Prostate gland (tissue), 2 donors: ENCODE measurements at places on chromosomes 11 and 22. TPM values are rescaled to one million over a fixed set of nuclear protein-coding genes. Genes with fewer than 3 reads are reported as not detected.
A peak's percentile ranks its signal among the peaks of the same experiment; 100 is the strongest.

DNA sequence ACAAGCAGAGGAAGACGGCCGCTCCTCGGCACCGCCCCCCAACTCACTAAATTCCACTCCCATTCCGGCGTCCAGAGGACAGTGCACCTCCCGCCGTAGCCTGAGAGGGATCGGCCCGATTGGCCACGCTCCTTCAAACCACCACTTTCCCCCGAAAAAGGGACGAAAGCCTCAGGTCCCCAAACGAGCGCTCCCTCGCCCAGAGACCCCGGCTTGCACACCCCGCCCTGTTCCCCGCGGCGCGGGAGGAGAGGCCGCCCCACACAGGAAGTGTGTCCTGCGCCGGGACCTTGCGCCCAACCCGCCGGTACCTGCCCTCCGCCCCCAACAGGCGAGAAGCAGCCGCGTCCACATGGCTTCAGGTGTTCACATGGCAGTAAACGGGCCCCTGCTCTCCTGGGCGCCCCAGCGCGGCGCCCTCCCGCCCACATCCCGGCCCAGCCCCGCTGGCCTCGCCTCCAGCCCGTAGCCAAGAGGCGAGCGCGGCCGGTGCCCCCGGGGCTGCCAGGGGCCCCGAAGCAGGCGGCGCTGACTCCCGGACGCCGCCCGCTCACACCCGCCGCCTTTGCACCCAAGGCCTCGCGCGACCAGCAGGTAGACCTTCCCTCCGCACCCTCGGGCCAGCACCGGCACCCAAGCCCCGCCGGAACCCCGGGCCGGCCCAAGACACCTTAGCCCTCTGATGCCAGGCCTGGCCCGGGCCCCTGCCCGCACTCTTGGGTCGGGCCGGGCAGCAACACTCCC lies 849 bp downstream of the TCF20 start:
- DNase-seq, result peak; percentile 72

DNA sequence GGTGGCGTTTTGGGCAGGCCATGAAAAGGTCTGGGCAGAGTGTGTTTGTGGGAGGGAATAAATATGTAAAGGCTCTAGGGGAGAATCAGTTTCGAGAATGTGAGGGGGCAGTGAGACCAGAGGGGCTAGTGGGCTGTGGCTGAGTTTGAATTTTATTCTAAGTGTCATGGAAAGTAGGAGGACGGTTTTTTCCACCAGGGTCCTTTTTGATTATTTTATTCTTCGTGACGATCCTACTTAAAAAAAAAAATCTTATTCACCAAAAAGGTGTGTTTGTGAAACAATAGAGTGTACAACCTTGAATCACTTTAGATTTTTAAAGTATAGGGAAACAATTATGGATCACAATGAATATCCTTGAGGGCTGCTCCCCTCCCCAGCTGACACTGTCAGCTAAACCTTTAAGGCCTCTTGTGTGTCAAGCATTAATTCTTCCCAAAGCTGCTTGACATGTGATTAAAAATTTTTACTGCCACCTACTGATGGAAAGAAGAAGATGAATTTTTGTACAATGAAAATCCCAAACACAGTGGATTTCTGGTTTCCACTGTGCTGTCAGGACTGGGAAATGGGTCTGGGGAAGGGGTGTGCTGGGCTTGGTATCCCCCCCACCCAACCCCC lies 107.5 kb upstream of the OR4B1 start:
- no peak for DNase-seq

- peak; percentile 79 for DNase-seq
Measured at GRCh38 chr11:665704-666281, 28.7 kb downstream of the DRD4 start.

DNA sequence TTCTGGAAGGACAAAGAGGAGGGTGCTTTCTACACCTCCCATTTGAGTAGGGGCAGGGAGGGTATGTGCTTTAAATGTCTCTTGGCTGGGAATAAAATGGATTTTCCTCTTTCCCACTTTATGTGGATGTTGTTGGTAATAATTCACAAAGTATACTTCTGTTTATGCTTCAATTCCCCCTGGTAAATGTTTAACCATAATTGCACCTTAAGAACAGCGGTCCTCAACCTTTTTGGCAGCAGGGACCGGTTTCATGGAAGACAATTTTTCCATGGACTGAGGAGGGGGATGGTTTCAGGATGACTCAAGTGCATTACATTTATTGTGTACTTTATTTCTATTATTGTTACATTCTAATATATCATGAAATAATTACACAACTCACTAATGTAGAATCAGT lies 4.0 kb upstream of the TP53AIP1 start:
- DNase-seq, result no peak

GRCh38 chr11:64710418-64711137 lies 12.4 kb downstream of the NRXN2 start:
- DNase-seq, result no peak

- DNase-seq, result no peak
Measured at GRCh38 chr11:131688048-131688693, 317.8 kb downstream of the NTM start.

GRCh38 chr11:116615211-116615865 lies 157.4 kb downstream of the BUD13 start:
- DNase-seq, result no peak

- DNase-seq, result no peak
Measured at GRCh38 chr22:23512348-23512705, 67.8 kb downstream of the IGLL1 start.

DNA sequence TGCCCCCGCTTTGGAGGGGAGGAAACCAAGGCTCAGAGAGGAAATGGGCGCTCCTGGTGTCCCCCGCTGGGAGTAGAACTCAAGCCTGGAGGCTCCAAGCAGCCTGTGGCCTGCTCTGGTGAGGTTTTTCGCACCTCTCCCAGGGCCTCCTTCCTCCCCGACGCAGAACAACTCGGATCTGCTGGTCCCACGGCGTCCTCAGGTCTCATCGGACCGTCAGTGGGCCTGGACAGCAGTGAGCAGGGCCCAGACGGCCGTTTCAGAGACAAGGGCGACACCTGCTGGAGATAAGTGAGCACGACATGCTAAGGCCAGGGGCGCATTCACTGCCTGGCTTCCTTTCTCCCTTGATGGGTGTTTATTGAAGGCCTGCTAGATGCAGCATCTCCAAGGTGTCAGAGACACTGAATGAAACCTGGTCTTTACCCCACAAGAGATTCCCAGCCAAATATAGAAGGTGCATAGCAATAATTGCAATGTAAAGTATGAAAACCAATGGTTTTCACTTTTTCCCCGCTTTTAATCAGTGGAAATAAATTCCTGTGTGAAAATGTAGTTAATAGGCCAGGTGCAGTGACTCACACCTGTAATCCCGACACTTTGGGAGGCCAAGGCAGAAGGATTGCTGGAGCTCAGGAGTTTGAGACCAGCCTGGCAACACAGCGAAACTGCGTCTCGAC lies 26.9 kb upstream of the CD82 start:
- DNase-seq, result peak; percentile 60

GRCh38 chr11:86537541-86538222 lies 134.7 kb downstream of the ME3 start:
- no peak for DNase-seq

DNA sequence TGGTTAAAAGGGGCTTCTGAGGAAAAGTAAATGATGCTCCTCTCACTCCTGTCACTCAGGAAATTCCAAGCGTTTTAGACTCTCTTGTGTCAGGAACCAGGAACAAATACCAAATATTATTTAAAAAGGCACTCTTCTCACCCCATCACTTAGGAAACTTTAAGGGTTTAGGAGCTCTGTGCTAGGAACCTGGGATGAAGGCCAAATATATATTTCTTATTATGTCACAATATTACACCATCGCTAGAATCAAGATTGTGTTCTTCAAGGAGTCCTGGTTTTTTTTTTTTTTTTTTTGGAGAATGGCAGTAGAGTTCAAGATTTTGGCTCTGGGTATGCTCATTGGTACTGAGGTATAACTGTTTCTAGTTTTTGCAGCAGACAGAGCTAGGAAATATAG lies 79.0 kb upstream of the HEPHL1 start:
- DNase-seq, result no peak

GRCh38 chr11:8357891-8358566 lies 94.4 kb upstream of the LMO1 start:
- no peak for DNase-seq

- DNase-seq, result no peak
Measured at GRCh38 chr11:69253028-69253427, 40.9 kb upstream of the MYEOV start.

GRCh38 chr11:68038718-68039525 lies at the start of gene TCIRG1:
TSS of gene TCIRG1 (plus strand) at chr11:68039025. CDS start at chr11:68041272, 2,247 bp downstream.
- DNase-seq, result peak; percentile 88

DNA sequence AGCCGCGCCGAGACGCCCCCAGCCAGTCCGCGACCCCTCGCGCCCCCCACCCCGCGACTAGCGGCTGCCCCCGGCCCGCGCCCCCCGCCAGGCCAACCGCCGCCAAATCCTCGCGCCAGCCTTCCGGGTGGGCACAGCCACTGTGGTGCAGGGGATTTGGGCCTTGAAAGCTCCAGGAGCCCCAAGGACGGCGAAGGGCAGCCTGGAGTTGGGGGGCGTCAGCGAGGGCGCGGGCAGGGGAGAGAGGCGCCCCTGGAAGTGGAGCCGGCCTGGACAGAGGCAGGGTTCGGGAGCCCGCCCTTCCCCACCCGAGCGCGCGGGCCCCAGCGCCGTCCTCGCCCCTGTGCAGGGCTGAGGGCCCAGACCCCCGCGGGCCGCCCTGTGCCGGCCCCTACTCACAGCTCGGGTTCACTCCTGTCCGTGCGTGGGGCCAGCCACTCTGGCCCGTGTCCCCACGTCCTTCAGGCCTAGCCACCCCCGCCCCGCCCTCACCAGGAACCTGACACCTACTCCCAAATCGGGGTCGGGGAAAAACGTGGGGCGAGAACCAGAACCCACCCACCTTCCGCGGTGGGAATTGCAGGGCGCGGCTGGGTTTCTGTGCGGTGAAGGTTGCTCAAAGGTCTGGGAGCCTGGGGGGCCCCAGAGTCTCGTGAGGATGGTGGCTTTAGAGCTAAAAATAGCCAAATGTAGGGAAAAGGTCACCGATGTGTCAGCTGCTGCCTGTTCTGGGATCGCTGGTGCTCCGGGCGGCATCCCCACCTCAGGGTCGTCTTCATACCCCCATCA lies at the start of gene CPT1B:
Gene CPT1B (minus strand): TSS at position 441 of the 789 bp plus-strand sequence. CDS start 512 bp downstream, outside the sequence.
- no peak for DNase-seq

DNA sequence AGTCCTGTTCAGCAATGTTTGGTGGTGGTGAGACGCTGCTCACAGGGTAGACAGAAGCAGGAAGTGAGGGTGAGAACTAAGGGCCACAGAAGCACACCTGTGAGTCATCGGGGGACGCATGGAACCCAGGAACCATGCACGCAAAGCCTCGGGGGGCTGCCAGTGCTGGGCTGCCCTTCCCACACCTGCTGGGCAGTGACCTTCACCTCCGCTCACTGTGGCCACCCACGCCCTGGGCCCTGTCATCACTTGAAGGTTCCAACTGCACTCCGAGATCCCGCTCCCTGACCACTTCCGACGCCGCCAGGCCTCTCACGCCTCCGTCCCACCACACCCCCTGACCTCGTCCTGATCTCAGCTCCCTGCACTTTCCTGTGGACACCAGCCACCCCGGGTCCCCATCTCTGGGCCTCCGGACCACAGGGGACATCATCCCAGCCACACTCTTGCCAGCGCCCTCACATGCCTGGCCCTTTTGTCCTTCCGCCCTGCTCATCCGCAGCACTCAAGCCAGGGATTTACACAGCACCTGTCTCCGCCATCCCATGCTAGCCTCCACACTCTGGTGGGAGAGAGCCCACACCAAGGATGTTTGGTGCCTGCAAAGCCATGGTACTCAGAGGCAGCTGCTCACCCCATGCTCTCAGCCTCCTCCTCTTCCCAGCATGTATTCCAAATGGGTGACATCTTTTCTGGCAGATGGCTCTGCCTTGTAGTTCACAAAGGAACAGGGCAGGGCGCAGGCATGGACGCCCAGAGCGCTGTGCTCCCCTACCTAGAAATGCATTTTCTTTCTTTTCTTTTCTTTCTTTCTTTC lies 23.1 kb upstream of the ATXN10 start:
- no peak for DNase-seq

DNA sequence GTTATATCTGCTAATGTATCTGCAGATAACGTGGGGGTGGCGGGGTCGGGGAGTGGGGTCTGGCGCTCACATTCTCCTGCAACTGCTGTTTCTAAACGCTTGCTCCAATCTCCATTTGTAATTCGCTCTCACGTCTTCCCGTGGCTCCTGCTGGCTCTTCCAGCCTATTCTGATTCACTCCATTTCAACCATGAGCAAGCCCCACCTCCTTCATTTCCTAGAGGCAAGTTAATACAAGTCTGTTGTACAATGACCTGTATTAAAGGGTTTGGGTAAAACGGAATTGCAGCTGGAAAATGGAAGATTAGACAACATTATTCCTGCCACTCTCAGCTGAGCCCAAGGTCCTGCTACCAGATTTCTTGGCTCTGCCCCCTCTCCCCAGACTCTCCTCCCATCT lies 132.3 kb downstream of the CSNK2A3 start:
- no peak for DNase-seq

DNA sequence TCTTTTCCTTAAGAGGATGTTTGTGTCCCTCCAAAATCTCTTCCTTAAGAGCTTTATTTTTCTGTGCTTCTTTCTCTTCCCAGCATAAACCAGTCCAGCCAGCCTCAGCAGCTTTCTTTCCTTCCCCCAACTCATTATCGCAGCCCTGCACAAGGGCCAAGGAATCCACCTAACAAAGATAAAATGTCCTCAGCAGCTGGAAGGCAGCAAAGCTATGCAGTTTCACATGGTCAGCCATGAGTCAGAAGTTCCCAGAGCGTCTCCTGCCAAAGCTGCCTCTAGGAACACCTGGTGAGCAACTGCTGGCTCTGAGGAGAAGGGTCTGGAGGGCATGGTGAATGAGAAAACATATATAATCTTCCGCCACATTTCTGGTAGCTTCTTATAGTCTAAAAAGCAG lies 45.3 kb upstream of the HMGXB4 start:
- DNase-seq, result peak; percentile 33

DNA sequence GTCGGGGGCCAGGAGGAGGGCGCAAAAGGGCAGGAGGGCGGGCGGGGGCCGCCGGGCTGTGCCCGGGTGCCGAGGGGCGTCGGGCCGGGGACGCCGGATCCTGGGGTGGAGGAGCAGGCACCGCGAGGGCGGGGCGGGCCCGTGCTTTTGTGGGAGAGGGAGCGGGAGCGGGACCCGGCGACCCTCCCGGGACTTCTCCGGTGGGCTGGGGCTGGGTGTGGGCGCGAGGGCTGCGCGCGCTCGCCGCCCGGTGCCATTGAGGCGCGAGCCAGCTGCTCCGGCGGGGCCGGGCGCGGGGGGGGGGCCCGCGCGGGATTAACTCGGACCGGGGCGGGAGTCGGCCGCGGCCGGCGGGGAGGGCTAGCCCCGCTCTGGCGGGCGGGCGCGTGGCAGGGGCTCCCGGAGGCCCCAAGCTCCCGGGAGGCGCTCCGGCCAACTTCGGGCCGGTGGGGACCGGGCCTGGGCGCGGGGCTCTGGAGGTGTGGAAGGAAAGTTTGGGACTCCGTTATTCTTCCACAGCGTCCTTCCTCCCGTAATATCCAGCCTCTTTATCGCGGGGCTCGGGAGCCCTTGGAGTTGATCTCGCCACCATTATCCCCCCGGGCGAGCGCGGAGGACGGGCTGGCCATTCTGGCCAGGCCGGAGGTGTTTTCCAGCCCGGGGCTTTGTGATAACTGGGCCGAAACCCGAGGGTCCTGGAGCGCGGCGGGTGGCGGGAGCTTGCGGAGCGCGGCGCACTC lies 936 bp downstream of the CECR2 start:
- DNase-seq, result no peak

NRXN2 gene
- 0.46 TPM for total RNA-seq

KMT5B gene
- 57.7 TPM for total RNA-seq

MPPED2 gene
- total RNA-seq, result 28.4 TPM

C22orf31 gene
- 1.4 TPM for total RNA-seq

AQP11 gene
- total RNA-seq, result 6.9 TPM

SCN3B gene
- total RNA-seq, result 3.5 TPM

KCTD14 gene
- total RNA-seq, result 16.8 TPM
